ENCODE measurements at places on chromosomes 6 and 20.

DNA sequence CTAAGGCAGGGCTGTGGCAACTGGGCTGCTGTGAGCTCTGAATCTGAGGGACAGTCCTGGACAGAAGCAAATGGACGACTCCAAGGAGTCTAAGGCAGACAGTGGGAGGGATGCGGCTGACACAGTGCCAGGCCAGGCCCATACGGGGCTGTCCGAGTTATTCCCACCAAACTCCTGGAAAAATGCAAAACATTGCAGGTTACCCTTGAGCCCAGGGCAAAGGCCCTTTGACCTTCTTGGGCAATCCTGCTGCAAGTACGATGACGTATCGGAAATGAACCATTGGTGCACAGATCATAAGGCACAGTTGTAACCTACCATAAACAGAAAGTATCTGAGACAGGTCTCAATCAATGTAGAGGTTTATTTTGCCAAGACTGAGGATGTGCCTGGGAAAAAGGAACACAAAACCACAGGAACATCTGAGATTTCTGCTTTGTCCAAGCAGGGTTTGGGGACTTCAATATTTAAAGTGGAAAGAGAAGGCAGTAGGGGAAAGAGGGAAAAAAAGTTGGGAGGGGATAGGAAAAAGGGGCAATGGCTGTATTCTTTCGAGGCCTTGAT lies 118.9 kb downstream of the DACT2 start:
- no peak for DNase-seq

DNA sequence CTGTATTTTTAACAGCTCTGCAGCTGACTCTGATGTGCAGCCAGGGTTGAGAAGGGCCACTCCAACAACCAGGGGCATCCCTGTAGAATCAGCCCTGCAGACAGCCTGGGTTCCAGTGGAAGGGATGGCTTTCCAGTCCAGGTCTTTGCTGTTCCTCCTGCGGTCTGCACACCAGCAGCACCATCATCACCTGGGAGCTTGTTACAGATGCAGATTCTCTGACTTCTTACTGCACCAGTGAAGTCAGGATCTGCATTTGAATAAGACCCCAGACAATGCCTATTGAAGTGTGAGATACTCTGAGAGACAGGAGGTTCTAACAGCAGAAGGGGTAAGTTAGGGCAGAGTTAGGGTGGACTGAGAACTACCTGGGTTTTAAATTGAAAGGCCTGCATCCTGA lies 151.3 kb downstream of the F13A1 start:
- no peak for DNase-seq

DNA sequence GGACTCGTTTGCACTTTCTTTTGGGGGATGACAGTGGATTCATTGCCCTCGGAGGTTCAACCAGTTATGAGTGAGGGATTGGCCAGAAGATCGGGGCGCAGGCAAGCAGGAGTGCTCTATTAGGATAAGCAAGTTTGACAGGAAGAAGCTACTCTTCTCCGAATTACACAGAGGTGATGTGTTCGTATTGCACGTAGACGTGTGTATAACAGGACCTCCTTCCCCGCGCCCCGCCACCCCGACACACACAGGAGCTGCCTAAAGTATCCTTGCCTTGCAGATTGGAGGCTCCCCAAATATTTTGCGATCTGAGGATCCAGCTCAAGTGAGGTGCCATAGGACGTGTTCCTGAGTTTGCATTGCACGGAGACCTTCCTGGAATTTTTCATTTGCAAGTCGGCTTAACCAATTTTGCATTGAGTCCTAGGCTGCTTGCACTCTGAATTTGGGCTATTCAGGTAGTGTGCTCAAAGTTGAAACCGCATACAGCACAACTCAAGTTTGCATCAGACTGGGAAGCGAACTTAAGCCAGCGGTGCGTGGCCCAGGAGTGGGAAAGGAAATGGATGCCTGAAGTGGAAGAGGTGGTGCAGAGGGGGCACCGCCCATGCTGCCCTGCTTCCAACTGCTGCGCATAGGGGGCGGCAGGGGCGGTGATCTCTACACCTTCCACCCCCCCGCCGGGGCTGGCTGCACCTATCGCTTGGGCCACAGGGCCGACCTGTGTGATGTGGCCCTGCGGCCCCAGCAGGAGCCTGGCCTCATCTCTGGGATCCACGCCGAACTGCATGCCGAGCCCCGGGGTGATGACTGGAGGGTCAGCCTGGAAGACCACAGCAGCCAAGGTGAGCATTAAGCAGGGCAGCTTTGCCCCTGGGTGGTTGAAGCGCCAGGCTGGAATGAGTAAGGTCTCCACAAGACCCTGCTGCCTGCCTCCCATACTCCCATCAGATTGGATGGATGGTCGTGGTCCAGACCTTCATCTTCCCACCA lies 770 bp downstream of the TCF19 start:
- no peak for DNase-seq

DNA sequence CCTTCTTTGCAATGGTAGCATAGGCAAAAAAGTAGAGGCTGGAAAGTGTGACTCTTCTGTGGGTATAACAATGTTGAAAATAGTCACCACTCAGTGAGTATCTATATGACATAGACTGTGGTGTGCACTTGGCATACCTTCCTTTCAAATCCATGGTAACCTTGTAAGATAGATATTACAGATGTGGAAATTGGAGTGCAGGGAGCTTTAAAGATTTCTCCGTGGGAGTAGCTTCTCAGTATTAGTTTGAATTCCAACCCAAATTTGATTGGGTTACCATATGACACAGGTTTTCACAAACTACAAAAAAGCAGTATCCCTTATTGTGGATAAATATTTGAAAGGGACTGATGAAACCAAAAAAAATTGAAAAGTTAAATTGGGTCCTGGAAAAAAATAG lies 163.8 kb downstream of the CLVS2 start:
- DNase-seq = no peak
